Naive thymus-derived CD4-positive, alpha-beta T cell (primary cell): ENCODE measurements at places on chromosomes 2 and 18. TPM values are rescaled to one million over a fixed set of nuclear protein-coding genes. Genes with fewer than 3 reads are reported as not detected.

MYO5B gene
- total RNA-seq, result not detected

IL1RN gene
- 2.3 TPM for total RNA-seq

PSMD14 gene
- 25.1 TPM for total RNA-seq

PTH2R gene
- not detected for total RNA-seq

CNGA3 gene
- total RNA-seq, result not detected in 2 replicates

PIEZO2 gene
- not detected for total RNA-seq

C1QL2 gene
- total RNA-seq, result not detected

DOK1 gene
- 39.5 and 40.6 TPM in 2 replicates for total RNA-seq

LYPD6 gene
- not detected for total RNA-seq

MARCO gene
- total RNA-seq, result not detected

ATP6V1C2 gene
- total RNA-seq, result not detected
